Endothelial cell of umbilical vein (primary cell): ENCODE measurements at places on chromosomes 7 and 10. TPM values are rescaled to one million over a fixed set of nuclear protein-coding genes. Genes with fewer than 3 reads are reported as not detected.
A peak's percentile ranks its signal among the peaks of the same experiment; 100 is the strongest.

The VIPR2 gene
- not detected in 2 replicates for total RNA-seq

The CHN2 gene
- total RNA-seq = 3.2 and 5.0 TPM in 2 replicates

- no peak for DNase-seq
Measured at GRCh38 chr10:11297136-11297535, 279.5 kb downstream of the CELF2 start.

The NHLRC2 gene
- total RNA-seq = 28.2 and 34.5 TPM in 2 replicates

GRCh38 chr7:17939606-17940301 is 540 bp downstream of the SNX13 start:
- peak; percentile 73 for DNase-seq

The TSPAN13 gene
- total RNA-seq = 33.0 and 42.2 TPM in 2 replicates

The HOXA10 gene
- total RNA-seq = 24.4 and 27.6 TPM in 2 replicates

The RELN gene
- total RNA-seq = 0.15 and 1.4 TPM in 2 replicates

The UTF1 gene
- total RNA-seq = not detected in 2 replicates

DNA sequence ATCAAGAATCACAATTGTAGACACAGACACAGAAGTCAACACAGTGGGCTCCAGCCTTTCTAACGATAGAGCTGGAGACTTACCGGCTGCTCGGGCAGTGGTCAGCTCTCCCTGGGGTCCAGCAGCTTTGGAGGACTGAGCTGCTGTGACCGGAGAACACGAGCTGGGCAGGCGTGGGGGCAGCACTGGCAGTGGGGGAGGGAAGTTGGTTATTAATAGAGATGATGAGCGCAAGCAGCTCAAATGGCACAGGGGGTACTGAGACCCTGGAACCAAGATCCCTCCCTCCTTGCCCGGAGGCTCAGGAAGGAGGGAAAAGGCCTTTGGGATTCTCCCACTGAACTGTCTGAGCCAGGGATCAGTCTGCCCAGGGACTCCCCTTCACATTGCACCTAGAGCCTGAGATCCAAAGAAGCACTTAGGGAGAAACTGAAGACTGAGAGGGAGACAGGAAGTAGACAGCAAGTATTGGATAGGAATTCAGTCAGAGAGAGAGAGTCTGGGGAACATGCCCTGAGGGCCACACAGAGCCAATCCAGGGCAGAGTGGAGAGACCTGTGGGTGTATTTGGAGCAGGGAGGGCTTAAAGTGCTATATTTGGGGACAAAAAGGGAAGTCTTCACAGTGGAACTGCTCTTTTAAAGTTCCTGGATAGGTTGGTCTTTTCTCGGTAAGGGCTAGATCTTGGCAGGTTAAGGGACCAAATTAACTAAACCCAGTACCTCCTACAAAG is at the start of gene MYOZ1:
Gene MYOZ1, minus strand, starts transcription at position 147 of the 733 bp plus-strand sequence. CDS start 1,457 bp downstream, outside the sequence.
- no peak for DNase-seq

- DNase-seq = no peak
Measured at GRCh38 chr10:128048819-128049210, 77.4 kb downstream of the MKI67 start.

- no peak for DNase-seq
Measured at GRCh38 chr10:131706952-131707351, 193.9 kb upstream of the PPP2R2D start.

The LRRN3 gene
- not detected in 2 replicates for total RNA-seq

The EPO gene
- total RNA-seq = not detected in 2 replicates

DNA sequence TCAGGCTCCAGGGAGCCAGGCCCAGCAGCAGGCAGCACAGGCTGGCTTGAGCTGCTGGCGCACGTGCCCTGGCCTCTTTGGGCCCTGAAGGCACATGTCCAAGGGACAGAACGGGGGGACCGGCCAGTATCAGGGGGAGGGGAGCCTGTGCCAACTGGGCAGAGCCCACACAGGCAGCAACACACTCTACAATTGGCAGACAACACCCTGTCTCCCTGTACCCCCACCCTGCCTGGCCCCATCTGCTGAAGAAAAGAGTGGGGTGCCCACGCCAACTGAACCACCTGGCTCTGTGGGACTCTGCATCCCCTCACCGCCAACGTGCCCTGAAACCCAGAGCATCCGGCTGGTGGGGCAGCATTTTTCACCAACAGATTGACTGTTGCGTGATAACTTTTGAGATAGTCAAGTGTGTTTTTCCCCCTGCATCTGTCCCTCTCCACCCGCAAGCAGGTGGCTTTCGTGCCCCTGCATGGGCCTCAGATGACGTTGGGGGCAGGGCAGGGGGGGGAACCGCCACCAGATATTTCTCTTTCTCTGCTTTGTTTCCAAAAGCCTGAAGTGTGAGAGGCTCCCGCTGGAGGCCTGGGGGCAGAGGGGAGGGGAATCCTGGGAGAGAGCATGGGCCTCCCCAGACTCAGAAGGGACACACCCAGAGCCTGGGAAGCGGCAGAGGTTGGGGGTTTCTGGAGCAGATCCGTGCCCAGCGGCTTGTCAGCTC is 21.8 kb downstream of the SLIT1 start:
- DNase-seq = no peak

- no peak for DNase-seq
Measured at GRCh38 chr7:18481776-18482175, 13.8 kb upstream of the HDAC9 start.

- DNase-seq = no peak
Measured at GRCh38 chr7:130994378-130995115, 260.5 kb upstream of the KLF14 start.

The ITGA8 gene
- total RNA-seq = 0.12 and 0.40 TPM in 2 replicates

GRCh38 chr7:79332091-79332490 is 121.4 kb downstream of the MAGI2 start:
- no peak for DNase-seq

DNA sequence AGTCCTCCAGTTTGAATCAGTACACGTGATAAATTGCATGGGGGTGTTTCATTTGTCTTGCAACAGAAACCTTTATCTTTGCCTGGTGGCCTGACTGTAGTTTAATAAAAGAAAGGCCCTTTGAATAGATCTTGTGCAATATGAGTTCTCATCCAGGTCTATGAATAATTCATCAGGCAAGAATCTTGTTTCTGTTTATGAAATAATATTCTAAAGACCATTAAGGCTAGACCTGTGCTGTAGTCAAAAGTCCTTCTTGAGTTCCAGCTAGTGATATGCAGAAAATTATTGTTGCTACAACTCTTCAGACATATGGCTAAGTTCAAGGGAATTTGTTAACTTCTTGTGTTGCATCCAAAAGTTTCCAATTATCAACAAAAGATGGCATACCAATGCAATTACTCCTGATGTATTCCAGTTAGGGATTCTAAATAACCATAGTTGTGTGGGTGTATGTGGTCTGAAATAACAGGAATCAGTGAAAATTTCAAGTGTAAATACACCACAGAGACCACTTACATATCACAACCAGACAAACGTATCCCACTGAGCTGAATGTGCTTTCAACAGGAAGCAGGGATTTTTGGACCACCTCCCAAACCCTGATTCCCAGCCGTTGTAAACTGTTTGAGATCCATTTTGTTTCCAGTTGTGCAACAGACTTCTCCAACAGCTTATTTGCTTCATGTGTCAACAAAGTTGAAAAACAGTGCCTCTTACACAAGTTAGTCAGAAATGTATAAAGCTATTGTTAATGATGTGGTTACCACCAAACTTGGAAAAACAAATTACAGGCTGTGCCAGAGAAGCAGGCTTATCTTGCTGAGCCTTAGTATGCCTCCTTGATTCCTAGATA is 54.7 kb upstream of the BICC1 start:
- DNase-seq = no peak

DNA sequence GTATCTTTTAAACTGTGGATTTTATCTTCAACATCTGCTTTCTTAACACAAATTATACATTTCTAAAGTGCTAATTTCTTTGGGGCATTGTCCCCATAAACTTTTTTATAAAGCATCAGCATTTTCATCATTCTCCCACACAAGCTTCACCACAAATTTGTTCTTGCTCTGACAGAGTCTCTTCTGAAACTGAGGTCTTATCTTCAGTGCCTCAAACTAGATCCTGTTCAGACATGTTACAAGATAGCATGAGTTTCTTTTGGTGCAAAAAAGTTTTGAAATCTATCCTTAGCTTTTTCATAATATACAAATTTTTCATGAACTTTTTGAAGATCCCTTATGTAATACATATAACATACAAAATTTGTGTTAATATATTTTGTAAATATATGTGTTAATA is 346.6 kb downstream of the IPMK start:
- DNase-seq = no peak

GRCh38 chr7:93830141-93830925 is 60.2 kb downstream of the TFPI2 start:
- DNase-seq = no peak

The FAM25G gene
- total RNA-seq = not detected in 2 replicates

DNA sequence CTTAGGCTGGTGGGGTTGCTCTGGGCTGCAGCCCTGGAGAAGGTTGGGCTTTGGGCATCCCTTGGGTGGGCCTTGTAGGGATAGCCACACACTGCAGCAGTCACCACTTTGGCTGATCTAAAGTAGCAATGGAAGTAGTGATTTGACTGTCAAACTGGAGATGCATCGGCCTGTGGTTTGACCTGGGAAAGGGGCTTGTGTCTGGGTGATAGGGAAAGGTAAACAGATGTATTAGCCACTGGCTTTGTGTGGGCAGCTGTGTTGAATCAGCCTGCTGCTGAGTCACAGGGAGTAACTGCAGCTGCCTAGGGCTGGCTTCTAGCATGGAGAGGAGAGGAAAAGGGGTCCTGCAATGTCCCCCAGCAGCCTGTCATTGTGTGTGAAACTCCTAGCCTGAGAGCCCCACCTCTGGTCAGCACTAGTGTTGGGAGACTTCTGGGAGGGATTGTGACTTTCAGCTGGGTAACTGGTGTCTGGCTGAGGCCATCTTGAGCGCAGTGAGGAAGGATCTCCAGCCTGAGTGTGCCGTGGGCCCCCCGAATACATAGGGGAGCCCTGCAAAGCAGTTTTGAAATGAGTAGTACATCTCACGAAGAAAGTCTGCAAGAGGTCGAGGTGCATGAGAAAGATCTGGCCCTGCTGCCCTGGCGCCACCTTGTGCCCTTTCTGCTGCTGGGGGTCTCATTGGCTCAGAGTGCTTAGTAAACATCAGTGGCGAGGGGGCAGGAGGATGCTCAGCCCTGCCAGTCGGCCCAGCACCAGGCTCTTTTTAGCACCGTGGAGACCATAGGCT is 117.3 kb downstream of the FANK1 start:
- DNase-seq = peak; percentile 54

The TDRD1 gene
- total RNA-seq = not detected in 2 replicates

- DNase-seq = no peak
Measured at GRCh38 chr7:151271699-151272355, 23.3 kb upstream of the SMARCD3 start.

- peak; percentile 24 for DNase-seq
Measured at GRCh38 chr7:133290041-133290440, 37.2 kb downstream of the EXOC4 start.

The OPN4 gene
- not detected in 2 replicates for total RNA-seq
